ENCODE measurements at places on chromosomes 11 and 22. TPM values are rescaled to one million over a fixed set of nuclear protein-coding genes. Genes with fewer than 3 reads are reported as not detected.

DNA sequence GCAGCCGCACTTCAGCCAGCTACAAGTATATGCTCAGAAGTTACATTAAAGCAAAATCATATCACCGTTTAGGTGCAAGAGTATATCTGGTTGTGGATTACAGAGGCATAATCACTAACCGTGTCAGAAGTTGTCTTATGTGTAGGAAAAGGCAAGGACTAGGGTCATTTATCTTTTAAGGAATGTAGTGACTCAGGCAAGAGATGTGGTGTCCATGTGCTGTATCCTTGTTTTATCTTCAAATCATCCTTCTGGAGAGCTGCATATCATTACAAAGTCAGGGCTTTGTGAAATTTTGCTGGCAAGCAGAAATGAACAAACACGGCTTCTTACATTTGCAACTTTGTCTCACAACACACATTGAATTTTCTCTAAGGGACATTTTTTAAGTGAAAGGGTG is 12.7 kb upstream of the CHORDC1 start:
- no peak for DNase-seq

- DNase-seq = no peak
Observed at GRCh38 chr11:76216536-76217325, 10.4 kb upstream of the WNT11 start.

GRCh38 chr11:21374376-21374775 is 705.0 kb downstream of the NELL1 start:
- DNase-seq = no peak

- no peak for DNase-seq
Observed at GRCh38 chr11:117546431-117547194, 219.0 kb downstream of the CEP164 start.

DNA sequence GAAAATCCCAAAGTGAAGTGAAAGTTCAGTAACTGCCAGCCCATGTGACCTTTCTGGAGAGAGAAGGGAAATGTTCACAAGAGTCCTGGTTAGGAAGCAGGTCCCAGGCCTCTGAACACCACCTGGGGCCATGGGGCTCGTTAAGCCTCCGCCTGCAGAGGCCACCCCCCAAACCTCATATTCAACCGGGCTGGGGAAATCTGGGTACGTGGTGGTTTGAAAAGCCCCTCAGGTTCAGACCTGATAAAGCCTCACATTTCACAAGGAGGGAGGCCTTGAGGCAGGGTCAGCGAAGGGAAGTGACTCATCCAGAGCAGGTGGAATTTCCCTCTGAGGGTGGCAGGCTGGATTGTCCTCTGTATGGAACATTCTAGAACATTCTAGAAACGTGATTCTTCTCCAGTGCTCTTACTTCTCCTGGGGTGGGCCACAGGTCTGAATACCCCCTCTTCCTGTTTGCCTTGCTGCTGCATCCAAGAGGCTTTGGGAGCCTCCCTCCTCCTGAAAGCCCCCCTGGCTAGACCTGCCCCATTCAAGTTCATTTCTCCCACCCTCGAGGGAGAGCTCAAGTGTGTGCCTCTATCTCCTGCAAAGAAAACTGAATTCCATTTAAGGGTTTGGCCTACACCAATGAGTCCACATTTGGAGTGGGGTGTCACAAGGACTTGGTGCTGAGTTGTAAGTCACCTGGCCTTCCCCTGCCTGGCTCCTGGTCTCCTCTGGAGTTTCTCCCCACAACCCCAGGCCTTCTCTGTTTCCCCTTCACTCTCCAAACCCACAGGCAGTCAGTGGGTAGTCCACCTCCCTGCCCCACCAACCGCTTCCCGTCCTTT is 6.3 kb downstream of the FXYD2 start:
- DNase-seq = no peak

DNA sequence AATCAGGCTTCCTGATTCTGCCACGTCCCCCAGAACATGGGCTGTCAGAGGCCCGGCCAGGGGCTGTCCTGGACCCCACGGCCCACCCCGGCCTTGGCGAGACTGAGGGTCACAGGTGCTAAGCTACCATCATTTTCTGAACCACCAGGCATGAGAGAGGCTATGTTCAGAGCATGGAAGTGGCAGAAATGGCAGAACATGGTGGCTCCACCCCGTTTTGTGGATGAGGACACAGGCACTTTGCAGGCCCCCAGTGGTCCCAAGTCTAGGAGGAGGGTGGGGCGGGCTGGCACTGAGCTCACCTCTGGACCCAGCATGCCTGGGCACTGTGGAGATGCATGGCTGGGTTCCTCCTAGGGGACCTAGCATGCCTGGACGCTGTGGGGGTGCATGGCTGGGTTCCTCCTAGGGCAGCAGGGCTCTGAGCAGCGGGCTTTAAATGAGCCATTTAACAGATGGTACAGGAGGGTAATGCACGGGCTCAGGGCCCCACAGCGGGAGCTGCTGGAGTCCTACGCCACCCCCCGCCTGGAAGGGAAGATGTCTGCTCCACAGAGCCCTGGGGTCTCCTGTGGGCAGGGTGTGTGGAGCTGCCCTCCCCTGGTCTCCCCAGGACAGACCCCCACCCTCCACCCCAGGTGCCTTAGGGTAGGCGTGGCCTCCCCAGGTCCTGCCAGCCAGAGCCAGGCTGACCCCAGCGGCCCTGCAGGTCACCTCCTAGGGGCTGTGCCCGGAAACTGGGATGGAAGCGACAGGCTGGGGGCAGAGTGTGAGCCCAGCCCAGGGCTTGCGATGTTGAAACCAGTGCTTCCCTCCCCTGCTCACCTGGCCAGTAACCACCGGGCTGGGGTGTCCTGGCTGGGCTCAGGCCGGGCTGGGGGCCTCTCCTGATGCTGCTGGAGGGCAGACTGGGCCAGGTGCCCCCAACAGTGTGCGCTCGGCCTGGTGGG is 6.1 kb upstream of the MUC5AC start:
- DNase-seq = no peak

DNA sequence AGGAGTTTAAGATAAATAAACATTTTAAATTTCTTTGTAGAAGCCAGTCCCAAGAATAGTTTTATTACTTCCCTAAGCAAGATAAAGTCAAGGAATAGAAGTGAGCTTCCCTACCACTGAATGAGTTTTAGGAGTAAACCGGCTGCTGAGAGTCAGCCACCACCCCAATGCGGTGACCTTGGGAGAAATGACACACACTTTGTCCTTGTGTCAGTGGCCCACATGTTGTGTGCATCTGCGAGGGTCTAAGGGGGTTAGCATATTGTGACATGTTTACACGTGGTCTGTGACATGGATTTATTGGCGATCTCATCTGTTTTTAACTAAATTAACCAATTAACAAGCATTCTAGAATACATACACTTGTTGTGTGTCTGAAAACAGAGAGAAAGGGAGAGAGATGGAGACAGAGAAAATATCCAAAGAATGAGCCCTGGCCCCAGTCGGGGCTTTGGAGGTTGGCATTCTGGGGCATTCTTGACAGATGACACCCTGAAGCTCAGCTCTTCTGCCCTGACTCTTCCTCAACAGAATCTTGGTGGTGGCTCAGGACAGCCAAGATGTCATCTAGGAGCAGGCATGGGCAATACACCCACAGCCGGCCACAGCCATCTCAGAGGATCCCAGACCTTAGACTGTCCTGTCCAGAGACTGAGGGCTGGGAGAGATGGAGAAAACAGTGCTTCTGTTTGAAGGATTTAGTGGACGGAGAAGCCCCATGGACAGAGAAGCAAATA is 29.7 kb upstream of the TMPRSS4 start:
- DNase-seq = no peak

Gene KREMEN1
- 24.6 TPM for total RNA-seq

Gene CALCA
- not detected for total RNA-seq

Gene CD3G
- total RNA-seq = 2.2 TPM

Gene PANX2
- total RNA-seq = 4.2 TPM

Gene COMMD9
- total RNA-seq = 22.6 TPM

Gene MALAT1
- 16,459 TPM for total RNA-seq
